ENCODE measurements at places on chromosomes 7 and 10.

DNA sequence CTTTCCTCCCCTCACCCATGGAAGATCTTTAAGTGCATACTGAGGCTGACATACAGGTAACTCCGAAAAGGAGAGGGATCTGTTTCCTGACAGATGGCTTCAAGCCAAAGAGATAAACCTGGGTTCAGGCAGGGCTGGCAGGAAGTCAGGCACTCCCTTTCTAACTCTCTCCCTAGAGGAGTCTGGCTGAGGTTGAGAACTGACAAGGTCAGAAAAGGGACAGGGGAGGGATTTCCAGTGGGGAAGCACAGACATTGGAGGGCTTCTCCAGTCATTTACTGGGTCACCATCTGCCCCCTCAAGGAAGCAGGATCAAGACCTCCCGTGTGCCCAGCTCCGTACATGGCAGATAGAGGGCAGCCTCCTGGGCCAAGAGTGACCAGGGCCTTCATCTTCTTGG, 31.6 kb downstream of the TLX1 start:
- DNase-seq = no peak

GRCh38 chr10:62856021-62856420, 39.9 kb upstream of the EGR2 start:
- no peak for DNase-seq

DNA sequence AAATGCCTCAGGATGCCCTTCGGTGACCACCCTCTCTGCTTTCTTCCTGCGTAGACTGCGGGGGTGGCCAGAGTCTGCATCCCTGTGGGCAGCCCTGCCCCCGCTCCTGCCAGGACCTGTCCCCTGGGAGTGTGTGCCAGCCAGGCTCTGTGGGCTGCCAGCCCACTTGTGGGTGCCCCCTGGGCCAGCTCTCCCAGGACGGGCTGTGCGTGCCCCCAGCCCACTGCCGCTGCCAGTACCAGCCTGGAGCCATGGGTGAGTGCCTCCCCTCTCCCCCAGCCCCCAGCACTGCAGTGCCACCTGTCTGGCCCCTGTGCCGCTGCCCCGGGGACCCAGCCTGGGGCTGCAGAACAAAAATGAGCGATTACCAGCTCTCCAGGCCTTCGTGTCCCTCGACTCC, 23.1 kb upstream of the ZNF862 start:
- no peak for DNase-seq

DNA sequence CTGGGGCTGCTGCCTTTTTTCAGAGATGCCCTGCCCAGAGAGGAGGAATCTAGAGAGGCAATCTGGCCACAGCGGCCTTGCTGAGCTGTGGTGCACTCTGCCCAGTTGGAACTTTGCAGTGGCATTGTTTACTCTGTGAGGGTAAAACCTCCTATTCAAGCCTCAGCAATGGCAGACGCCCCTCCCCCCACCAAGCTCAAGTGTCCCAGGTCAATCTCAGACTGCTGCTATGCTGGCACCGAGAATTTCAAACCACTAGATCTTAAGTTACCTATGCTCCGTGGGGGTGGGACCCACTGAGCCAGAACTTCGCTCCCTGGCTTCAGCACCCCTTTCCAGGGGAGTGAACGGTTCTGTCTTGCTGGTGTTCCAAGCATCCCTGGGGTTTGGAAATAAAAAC, 77.2 kb downstream of the EXOC4 start:
- DNase-seq = no peak

- no peak for DNase-seq
Observed at GRCh38 chr7:41190581-41190980, 512.3 kb downstream of the INHBA start.

GRCh38 chr7:21704359-21704758, 161.5 kb downstream of the DNAH11 start:
- no peak for DNase-seq

- no peak for DNase-seq
Observed at GRCh38 chr7:52273685-52274610, 761.5 kb upstream of the POM121L12 start.

DNA sequence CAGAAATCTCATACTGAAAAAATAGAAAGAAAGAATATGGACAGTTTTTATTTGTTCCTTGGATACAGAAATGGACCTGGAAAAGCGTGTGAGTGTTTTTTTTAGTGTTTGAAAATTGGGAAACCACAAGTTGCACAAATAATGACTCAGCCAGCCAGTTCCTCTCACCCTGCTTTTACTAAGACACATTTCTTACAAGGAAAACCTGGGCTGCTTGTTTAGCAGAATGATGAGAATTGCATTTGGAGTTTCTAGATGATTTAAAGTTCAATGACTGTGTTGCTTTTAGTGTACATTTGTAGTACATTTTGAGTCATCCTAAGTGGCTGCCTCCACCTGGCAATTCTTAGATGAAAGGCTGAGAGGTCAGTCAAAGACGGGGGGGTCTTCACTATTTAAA, 218.7 kb downstream of the ABCA13 start:
- no peak for DNase-seq

GRCh38 chr10:88213065-88213605, 349.7 kb downstream of the PTEN start:
- no peak for DNase-seq

DNA sequence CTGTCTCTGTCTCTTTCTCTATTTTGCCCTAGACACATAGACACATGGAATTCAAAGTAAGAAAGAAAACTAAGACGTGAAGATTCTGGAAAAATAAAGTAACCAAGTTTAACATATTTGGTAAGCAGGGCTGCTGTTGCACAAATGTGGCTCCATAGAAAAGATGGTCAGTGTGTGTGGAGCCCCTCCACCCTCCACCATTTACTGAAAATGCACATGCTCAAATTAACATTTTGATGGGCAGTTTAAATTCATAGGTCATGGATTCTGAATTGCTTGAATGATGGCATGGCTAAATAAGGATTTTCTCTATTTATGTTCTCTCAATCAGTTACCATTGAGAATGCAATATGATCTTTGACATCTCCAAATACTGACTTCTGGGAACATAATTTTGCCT, 165.5 kb upstream of the CHRM2 start:
- DNase-seq = no peak

- DNase-seq = peak; percentile 19
Observed at GRCh38 chr10:83886871-83887270, 252.4 kb upstream of the GHITM start.

DNA sequence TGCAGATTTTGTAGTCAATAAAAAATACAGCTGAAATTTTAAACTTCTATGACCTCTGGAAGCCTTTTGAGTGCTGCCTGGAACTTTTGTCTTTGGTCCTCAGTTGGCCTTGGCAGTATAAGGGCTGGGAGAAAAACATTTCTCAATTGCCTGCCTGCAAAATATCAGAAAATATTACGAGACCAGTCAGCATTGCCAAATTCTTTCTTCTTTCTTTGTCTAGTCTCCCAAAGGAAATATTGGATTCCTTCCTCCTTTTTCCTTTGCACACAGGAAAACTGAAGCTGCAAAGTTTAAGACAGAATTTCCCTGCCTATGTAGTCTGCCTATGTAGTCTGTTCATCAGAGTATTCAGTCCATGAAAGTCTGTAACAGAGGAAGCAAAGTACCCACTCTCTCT, 95.9 kb downstream of the CHRM2 start:
- DNase-seq = no peak

DNA sequence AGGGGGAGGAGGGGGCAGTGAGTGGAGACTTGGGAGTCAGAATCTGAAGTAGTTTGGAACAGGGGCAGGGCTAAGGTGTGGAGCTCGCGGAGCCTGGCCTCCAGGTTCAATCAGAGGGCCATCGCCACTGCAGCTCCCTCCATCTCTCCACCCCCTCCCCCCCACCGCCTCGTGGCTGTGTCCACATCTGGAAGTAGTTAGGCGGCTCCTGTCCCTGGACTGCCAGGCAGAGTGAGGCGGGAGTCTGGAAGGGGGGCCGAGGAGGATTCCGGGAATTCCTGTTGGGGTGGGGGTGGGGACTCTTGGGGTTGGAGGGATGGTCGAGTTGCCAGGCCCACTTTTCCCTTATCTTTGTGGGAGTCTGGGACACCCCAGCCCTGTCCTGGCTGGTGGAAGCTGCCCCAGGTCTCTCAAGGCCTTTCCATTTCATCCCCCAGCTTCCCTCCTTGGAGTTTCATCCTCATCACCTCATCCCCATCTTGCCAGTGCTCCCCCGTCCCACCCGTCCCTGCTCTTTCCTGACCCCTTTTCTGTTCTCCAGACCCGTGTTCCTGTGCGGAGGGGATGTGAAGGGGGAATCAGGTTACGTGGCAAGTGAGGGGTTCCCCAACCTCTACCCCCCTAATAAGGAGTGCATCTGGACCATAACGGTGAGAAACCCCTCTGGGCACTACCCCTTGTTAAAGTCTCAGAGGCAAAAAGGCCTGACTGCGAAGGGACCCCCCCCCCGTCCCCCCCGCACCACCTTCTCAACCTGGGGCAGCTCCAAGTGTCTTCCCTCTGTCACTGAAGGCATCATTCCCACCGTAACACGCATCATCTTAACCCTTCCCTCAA, 944 bp downstream of the PCOLCE start:
- no peak for DNase-seq

- no peak for DNase-seq
Observed at GRCh38 chr10:44477046-44477425, 92.1 kb upstream of the CXCL12 start.
